ENCODE measurements at places on chromosomes 1 and 21.

- no peak for DNase-seq
These were observed 787.0 kb upstream of the B3GALT2 start for GRCh38 chr1:193973428-193973827.

GRCh38 chr1:27604579-27605299 is 795 bp upstream of the AHDC1 start:
- DNase-seq: no peak

- no peak for DNase-seq
These were observed 46.6 kb downstream of the LYST start for GRCh38 chr1:235820061-235820460.

- no peak for DNase-seq
These were observed 355 bp downstream of the SHISAL2A start for GRCh38 chr1:52633291-52633754.

DNA sequence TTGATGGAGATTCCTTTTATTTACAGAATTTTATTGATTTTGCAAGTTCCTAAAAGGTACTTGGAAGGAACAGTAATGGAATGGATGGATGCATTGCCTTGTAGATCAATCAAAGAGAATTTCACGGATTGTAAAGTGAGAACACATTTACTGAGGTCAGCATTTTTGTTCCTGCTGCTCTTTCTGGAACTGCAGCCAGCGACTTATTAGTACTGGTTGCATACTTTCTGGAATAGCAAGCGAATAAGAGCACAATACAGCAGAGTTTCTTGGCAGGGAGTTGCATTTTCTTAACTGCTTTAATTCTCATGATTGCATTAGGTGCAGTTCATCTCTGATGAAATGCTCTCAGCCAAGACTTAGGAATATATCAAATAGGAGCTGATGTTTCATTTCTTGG is 106.1 kb upstream of the CHODL start:
- DNase-seq: no peak
